ENCODE measurements at places on chromosomes 16 and 17. TPM values are rescaled to one million over a fixed set of nuclear protein-coding genes. Genes with fewer than 3 reads are reported as not detected.

- no peaks in the 10 kb centered on the region for H3K4me1 ChIP-seq
- H3K27ac ChIP-seq, result no peak overlapping the region
- no peak overlapping the region for H3K4me3 ChIP-seq
- no peaks in the 10 kb centered on the region for H3K27me3 ChIP-seq
Observed at GRCh38 chr16:6797223-6797622, 535.4 kb upstream of the RBFOX1 start.

DNA sequence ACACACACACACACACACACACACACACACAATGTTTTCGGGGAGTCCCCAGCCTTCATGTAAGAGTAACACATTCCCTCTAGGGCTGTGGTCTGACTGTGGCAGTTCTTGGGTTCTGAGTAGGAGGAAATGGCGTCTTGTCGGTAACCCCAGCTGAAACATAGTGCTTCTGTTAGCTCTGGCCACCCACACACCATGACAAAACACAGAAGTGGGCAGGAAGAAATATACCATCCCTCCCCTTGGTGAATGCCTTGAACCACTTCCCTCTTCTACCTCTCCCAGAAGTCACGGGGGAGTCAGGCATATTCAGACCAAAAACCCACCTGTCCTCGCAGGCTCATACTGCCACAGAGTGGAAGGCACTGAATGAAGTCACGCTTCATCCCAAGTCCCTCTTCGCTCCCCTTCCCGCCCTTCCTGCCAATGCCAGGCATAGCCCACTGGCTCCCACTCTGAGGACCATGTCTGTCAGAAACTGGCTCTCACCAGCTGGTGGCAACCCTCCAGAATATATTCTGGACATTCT is 11.5 kb downstream of the SLC35B1 start:
- H3K27ac ChIP-seq, result no peak overlapping the region
- H3K4me1 ChIP-seq, result no peaks in the 10 kb centered on the region
- DNase-seq, result no peak
- H3K27me3 ChIP-seq, result peaks cover 18% of the 10 kb centered on the region
- peaks cover 17% of the 10 kb centered on the region for H3K36me3 ChIP-seq
- no peak overlapping the region for H3K4me3 ChIP-seq

Gene KIF2B
- polyA plus RNA-seq, result not detected

- H3K27me3 ChIP-seq, result no peaks in the 10 kb centered on the region
- H3K4me1 ChIP-seq, result peaks cover 3% of the 10 kb centered on the region
- no peaks in the 10 kb centered on the region for H3K36me3 ChIP-seq
Observed at GRCh38 chr17:66673668-66674276, 161.1 kb upstream of the CACNG5 start.

DNA sequence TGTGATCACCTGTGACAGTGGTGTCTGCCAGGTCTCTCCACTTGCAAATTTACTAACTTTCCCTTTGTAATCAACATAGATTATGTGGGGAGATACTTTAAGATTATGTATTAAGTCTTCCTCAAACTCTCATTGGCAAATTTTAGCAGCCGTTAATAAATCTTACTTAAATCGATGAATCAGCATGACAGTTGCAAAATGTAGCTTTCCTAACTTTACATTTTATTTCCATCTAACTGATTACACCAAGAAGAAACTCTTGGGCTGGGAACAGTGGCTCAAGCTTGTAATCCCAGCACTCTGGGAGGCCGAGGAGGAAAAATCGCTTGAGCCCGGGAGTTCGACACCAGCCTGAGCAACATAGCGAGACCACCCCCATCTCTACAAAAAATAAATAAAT is 23.3 kb upstream of the CPNE2 start:
- H3K4me3 ChIP-seq, result no peak overlapping the region
- H3K4me1 ChIP-seq, result no peaks in the 10 kb centered on the region
- H3K36me3 ChIP-seq, result peaks cover 2% of the 10 kb centered on the region

Gene TSEN54
- 59.5 TPM for polyA plus RNA-seq

- H3K27ac ChIP-seq, result peak overlapping the region; percentile 56
- no peak overlapping the region for H3K4me3 ChIP-seq
- no peaks in the 10 kb centered on the region for H3K27me3 ChIP-seq
Observed at GRCh38 chr17:40886090-40886489, 1.0 kb upstream of the KRT20 start.

- H3K27ac ChIP-seq, result no peak overlapping the region
- H3K27me3 ChIP-seq, result no peaks in the 10 kb centered on the region
Observed at GRCh38 chr17:69503711-69504110, 89.2 kb downstream of the MAP2K6 start.

Gene SLC16A5
- 32.2 TPM for polyA plus RNA-seq

Gene SLFN12L
- not detected for polyA plus RNA-seq

- H3K36me3 ChIP-seq, result no peaks in the 10 kb centered on the region
- H3K4me3 ChIP-seq, result peak within 1 kb of the TSS; percentile 4
- H3K27me3 ChIP-seq, result peaks cover 4% of the 10 kb centered on the region
- peak within 1 kb of the TSS; percentile 80 for H3K27ac ChIP-seq
Observed at GRCh38 chr16:67170168-67170948, at the start of gene NOL3. NOL3 (plus strand) TSS chr16:67170538.

Gene PABPN1L
- polyA plus RNA-seq, result not detected

Gene MAZ
- 269 TPM for polyA plus RNA-seq

GRCh38 chr17:38958756-38959155 is 8.4 kb downstream of the FBXO47 start:
- H3K27ac ChIP-seq, result no peak overlapping the region
- H3K4me1 ChIP-seq, result no peaks in the 10 kb centered on the region
- no peaks in the 10 kb centered on the region for H3K36me3 ChIP-seq

GRCh38 chr17:62673614-62674362 is 46.3 kb downstream of the MRC2 start:
- no peak overlapping the region for H3K4me3 ChIP-seq
- no peak overlapping the region for H3K27ac ChIP-seq
- no peaks in the 10 kb centered on the region for H3K27me3 ChIP-seq
- no peaks in the 10 kb centered on the region for H3K4me1 ChIP-seq
- DNase-seq, result no peak

GRCh38 chr16:22400900-22401299 is 26.5 kb upstream of the CDR2 start:
- DNase-seq, result no peak
- no peaks in the 10 kb centered on the region for H3K27me3 ChIP-seq
- no peak overlapping the region for H3K27ac ChIP-seq
- no peaks in the 10 kb centered on the region for H3K36me3 ChIP-seq
- H3K4me1 ChIP-seq, result no peaks in the 10 kb centered on the region
- no peak overlapping the region for H3K4me3 ChIP-seq

DNA sequence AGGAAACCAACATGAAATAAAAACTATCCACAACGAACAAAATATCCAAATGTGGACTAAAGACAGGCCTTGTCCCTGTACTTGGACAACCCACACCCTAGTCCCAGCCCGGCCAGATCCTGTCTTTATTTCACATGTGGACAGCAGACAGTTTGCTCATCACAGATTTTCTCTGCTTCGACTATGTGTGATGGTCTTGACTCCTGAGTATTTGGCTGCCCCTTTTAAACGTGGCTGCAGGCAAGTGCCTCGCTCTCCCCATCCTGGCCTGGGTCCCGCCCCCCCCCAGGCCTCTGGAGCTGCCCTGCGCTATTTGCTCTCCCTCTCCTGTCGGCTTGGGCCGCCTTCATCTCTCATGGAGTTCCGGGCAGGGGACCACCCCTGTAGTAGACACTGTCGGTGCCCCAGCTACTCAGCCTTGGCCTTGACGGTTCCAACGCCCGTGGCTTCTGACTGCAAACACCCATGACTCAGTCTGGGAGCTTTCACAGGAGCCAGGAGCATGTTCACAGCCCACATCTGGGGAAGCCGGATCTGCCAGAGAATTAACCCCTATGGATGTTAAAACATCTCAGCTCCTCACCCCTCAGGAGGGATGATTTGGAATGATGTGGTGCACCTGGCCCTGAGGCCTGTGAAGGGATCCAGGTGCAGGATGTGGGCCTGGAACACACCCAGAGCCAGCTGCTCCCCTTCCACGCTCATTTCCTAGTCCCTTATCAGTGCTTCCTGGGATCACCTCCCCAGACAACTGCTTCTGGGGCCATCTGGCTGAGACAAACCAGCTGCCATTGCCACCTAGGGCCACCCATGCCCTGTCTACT is 229.7 kb upstream of the RPL38 start:
- H3K36me3 ChIP-seq, result no peaks in the 10 kb centered on the region
- DNase-seq, result peak; percentile 17
- no peak overlapping the region for H3K27ac ChIP-seq
- no peak overlapping the region for H3K4me3 ChIP-seq

- H3K27ac ChIP-seq, result no peak overlapping the region
- no peaks in the 10 kb centered on the region for H3K27me3 ChIP-seq
- peaks cover 40% of the 10 kb centered on the region for H3K4me1 ChIP-seq
- no peak overlapping the region for H3K4me3 ChIP-seq
- no peak for DNase-seq
Observed at GRCh38 chr16:57627184-57627871, 1.1 kb upstream of the ADGRG1 start.

Gene PKMYT1
- polyA plus RNA-seq, result 3.2 TPM

DNA sequence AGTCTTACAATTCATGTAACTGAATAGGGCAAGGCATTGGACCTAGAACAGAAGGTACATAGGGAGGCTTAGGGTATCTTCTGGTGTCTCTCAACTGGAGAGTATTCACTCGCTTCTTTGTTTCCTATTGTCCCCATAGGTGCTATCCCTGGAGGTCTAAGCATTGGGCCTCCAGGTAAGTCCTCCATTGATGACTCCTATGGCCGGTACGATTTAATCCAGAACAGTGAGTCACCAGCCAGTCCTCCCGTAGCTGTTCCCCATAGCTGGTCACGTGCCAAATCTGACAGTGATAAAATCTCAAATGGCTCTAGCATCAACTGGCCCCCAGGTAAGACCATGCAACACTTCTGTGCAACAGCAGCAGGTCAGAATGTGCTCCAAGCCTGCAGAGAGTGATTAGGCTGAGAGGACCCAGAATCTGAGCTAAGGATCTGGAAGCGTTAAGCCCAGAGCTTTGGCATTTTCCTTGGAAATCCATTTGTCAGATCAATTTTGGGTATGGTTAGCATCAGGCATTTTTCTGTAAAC is 35.7 kb downstream of the TMC6 start:
- no peak for DNase-seq
- H3K27ac ChIP-seq, result no peak overlapping the region
- H3K27me3 ChIP-seq, result no peaks in the 10 kb centered on the region
- no peak overlapping the region for H3K4me3 ChIP-seq
- H3K36me3 ChIP-seq, result peaks cover 58% of the 10 kb centered on the region

DNA sequence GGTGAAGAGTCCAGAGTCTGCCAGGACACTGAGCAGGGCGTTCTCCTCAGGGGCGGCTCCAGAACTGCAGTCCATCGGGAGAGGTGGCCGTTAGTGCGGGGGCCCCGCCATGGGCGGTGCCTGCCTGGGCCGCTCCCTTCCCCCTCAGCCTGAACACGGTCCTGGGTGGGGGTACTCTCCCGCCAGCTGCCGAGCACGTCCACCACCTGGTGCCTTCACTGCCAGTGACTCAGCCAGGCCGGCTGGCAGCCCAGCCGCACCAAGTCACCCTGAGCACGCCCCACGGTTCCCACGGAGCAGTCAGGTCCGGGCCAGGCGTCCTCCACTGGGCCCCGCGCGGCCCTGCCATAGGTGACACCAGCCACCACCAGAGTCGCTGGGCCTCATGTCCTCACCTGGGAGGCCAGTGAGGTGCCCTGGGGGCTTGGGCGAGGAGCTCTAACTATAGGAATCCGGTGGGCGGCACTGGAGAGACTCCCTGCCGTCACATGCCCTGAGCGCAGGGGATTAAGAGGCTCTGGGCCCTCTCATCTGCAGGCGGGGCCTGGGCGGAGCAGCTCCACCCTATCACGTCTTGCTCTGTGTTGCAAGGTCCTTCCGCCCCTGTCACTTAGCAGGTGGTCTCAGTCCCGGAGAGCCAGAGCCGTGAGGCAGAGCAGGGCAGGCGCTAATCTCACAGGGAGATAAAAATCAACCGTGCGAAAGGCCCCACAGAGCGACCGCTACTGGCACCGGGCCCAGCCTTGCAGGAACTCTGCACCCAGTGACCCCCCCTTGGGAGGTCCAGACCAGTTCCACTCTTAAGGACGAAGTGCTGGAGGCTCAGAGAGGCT is 14.3 kb downstream of the PIEZO1 start:
- DNase-seq, result peak; percentile 69
- H3K27ac ChIP-seq, result peak overlapping the region; percentile 86
- peak overlapping the region; percentile 13 for H3K4me3 ChIP-seq
- H3K27me3 ChIP-seq, result no peaks in the 10 kb centered on the region
- H3K4me1 ChIP-seq, result peaks cover 5% of the 10 kb centered on the region

Gene TPSAB1
- polyA plus RNA-seq, result 28.9 TPM

- no peak overlapping the region for H3K4me3 ChIP-seq
- H3K27me3 ChIP-seq, result no peaks in the 10 kb centered on the region
- no peak for DNase-seq
- H3K27ac ChIP-seq, result no peak overlapping the region
- no peaks in the 10 kb centered on the region for H3K36me3 ChIP-seq
- no peaks in the 10 kb centered on the region for H3K4me1 ChIP-seq
Observed at GRCh38 chr16:58931436-58931835, 197.3 kb upstream of the GOT2 start.

Gene CNGB1
- polyA plus RNA-seq, result not detected

DNA sequence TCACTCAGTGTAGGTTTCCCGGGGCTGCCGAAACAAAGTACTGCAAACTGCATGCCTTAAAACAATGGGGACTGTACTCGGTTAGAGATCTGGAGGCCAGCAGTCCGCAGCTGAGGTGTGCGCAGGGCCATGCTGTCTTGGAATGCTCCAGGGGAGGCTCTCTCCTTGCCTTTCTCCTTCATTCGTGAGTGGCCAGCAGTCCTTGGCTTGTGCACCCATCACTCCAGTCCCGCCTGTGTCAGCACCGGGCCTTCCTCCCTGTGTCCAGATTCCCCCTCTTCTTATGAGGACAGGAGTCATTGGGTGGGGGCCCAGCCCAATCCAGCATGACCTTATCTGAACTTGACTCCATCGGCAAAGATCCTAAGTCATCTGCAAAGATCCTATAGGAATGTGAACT is 43.4 kb downstream of the COX4I1 start:
- no peak overlapping the region for H3K27ac ChIP-seq
- DNase-seq, result no peak
- H3K27me3 ChIP-seq, result no peaks in the 10 kb centered on the region
- H3K36me3 ChIP-seq, result no peaks in the 10 kb centered on the region

GRCh38 chr16:73113336-73113735 is 65.4 kb upstream of the ZFHX3 start:
- no peak for DNase-seq
- H3K27ac ChIP-seq, result no peak overlapping the region

DNA sequence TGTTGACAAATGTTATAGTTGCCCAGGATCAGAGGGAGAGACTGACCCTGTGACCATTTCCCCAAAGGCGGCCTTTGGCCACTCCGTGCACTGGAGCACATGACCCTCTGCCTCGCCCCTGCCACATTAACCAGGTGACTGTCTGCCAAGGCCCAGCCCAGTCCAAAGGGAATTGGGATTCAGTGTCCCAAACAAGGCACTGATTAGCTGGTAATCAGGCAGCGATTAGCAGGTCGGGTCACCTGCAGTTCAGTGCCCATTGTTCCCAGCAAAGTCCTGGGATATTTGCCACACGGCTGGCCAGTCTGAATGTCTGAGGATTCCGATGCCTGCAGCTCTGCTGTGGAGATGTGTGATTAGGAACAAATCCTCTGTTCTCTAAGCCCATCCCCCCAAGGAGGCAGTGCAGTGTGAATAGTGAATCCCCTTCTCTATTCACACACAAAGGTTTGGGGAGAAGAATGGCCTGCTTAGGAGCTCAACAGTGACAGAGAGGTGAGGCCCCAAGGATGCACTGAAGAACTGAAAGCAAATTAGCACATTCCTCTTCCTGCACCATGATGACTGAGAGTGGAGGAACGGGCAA is 123.1 kb upstream of the MAF start:
- H3K36me3 ChIP-seq, result no peaks in the 10 kb centered on the region
- H3K4me3 ChIP-seq, result no peak overlapping the region
- no peaks in the 10 kb centered on the region for H3K27me3 ChIP-seq
- DNase-seq, result peak; percentile 98

Gene NOL3
- 10.3 TPM for polyA plus RNA-seq

Gene KRTAP4-1
- not detected for polyA plus RNA-seq

All from small intestine (tissue), 16 donors.